AG09309 (cell line): ENCODE measurements at places on chromosomes 12 and 14.

DNA sequence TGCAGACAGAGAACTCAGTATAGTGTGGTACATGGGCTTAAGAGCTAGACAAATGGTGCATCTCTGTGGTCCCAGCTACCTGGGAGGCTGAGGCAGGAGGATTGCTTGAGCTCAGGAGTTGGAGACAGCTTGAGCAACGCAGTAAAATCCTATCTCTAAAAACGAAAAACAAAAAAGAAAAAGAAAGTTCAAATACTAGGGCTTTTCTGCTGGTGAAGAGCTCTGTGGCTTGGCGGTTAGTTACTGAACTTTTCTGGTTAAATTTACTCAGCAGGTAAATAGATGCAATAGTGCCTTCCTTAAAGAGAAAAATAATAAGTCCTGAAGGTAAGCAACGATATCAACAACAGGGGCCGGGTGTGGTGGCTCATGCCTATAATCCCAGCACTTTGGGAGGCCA, 31.4 kb upstream of the RAP1B start:
- DNase-seq, result no peak

- no peak for DNase-seq
These were observed 128.3 kb downstream of the GPHN start for GRCh38 chr14:66636240-66636639.

GRCh38 chr14:96039633-96040311, 610 bp downstream of the C14orf132 start:
- no peak for DNase-seq

DNA sequence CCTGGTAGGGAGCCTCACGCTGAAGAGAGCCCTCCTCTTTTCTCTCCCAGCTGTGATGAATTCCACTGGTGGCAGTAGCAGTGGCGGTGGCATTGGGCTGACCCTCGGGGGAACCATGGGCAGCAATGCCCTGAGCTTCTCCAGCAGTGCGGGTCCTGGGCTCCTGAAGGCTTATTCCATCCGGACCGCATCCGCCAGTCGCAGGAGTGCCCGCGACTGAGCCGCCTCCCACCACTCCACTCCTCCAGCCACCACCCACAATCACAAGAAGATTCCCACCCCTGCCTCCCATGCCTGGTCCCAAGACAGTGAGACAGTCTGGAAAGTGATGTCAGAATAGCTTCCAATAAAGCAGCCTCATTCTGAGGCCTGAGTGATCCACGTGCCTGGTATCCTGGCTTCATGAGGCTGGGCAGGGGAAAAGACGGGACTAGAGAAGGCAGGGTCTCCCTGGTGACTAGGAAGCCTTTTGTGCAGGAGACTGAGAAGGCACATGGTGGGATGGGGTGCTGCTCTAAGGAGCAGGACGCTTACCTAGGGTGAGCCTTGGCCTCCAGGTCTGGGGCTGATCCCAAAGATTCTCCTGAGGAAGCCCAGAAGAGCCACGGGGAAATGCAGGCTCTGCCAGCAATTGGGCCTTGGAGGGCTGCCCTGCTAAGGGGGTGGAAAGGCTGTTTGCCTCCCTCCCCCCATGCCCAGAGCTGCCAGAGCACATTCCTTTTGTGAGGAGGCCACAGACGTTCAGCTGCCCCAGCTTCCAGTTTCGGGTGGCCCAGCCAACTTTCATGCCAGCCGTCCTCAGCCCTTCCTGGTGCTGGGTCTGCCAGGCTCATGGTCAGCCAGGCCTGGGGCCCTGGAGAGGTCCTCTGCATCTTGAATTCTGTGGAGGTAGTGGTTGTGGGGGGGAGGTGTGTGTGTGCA, 15.8 kb downstream of the KRT7 start:
- DNase-seq, result no peak

- DNase-seq, result no peak
These were observed at the start of gene PXN for GRCh38 chr12:120265473-120266179. PXN (minus strand) TSS chr12:120265730; CDS start chr12:120265629, 101 bp downstream.

GRCh38 chr12:57726884-57727757, 11.4 kb downstream of the AGAP2 start:
- DNase-seq, result no peak

DNA sequence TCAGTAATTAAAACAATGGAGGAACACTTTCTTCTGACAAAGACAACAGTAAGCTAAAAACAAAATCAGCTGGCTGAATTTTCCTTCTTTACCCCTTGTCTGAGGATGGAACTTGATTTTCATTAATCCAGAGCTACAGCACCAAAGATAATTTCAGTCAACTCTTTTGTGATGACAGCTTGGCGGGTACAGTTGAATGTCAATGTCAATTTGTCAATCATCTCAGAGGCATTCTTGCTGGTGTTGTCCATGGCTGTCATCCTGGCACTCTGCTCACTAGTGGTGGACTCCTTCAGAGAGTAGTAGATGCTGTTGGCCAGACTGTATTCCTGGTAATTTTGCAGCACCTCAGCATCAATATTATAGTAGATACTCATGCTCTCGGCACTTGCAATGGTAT, 34.4 kb upstream of the BMP4 start:
- DNase-seq, result no peak

GRCh38 chr12:103791350-103791920, 49.6 kb downstream of the NT5DC3 start:
- DNase-seq, result no peak

GRCh38 chr14:42862114-42862513, 1255.4 kb downstream of the LRFN5 start:
- DNase-seq, result no peak

GRCh38 chr12:92786045-92786444, 83.3 kb downstream of the PLEKHG7 start:
- DNase-seq, result no peak

DNA sequence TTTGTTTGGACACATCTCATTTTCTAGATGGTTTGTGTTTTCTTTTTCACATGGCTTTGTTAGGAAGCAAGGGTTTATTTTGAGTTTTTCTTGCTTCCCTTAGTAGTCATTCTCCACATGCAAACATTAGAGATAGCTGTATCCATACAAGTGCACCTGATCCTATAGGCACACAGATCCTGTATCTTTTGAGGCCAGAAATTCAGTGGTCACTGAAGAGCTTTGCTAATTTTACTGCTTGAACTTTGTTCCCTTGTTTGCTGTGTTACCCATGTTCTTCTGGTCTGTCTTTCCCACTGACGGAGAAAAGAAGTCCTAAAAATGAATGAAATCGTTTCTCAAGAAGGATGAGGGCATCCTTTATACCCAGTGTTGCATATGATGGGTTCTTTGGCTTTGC, 14.7 kb downstream of the HMGA2 start:
- no peak for DNase-seq

DNA sequence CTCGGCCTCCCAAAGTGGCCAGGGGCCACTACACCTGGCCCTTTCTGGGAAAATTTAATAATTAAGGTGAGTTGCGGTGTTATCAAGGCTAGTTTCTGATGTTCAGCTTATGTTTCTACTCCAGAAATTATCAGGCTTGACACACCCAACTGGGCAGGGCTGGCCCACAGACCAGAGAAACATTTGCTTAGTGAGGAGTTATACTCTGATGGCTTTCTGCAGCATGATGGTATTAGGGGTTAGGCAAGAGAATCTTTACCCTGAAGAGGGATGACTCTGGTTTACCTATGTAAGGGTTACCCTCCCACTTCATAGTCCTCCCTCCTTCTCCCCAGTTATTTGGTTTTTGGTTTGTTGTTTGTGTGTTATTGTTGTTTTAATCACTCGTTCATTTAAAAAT, 24.5 kb upstream of the HECTD1 start:
- DNase-seq, result no peak

DNA sequence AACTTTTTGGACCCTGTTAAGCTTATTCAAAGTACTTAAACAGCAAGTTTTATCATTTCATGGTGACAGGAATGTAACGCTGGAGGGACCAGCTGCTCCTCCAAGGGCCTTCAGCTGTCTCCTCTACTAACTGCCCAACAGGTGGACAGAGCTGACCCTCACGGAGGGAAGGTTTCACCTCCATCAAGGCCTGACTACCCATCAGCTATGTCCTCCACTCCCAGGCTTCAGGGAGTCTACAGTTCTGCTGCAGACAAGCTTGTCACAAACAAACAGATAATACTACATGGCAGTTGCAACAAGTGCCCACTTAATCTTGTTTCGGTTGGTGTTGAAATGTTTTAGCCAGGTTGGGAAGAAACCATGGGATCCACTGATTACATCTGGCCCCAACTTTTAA, 175.1 kb downstream of the TTC7B start:
- no peak for DNase-seq

- DNase-seq, result no peak
These were observed at the start of gene SLC6A15 for GRCh38 chr12:84912198-84913128. SLC6A15 (minus strand) TSS chr12:84912799; CDS start chr12:84892120, 20,679 bp downstream.

GRCh38 chr12:108289350-108290161, 49.6 kb downstream of the CMKLR1 start:
- no peak for DNase-seq

GRCh38 chr12:16622338-16622737, 16.4 kb upstream of the LMO3 start:
- DNase-seq, result no peak

- no peak for DNase-seq
These were observed 54.3 kb downstream of the BMP4 start for GRCh38 chr14:53902307-53902706.

GRCh38 chr14:71113376-71113775, 206.1 kb downstream of the PCNX1 start:
- no peak for DNase-seq

- no peak for DNase-seq
These were observed 296.1 kb downstream of the AKAP6 start for GRCh38 chr14:32625211-32625610.

DNA sequence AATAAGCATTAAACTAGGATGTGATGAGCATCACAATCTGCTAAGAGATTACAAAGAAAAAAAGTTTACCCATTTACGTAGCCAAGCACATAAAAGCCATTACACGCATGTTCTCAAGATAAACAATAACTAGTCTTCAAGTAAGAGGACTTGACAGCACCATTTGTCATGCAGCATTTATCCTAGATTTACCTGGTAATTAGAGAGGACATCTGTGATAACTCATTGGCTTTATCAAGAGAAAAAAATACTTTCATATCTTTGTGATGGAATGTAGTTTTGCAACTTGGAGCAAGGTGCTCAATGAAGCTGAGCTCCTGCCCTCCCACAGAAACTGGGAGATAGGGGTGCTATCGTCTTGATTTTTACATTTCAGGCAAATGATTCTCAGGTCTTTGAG, 1023.7 kb downstream of the FSCB start:
- DNase-seq, result no peak

GRCh38 chr12:105018012-105018411, 31.9 kb downstream of the NOPCHAP1 start:
- DNase-seq, result no peak

DNA sequence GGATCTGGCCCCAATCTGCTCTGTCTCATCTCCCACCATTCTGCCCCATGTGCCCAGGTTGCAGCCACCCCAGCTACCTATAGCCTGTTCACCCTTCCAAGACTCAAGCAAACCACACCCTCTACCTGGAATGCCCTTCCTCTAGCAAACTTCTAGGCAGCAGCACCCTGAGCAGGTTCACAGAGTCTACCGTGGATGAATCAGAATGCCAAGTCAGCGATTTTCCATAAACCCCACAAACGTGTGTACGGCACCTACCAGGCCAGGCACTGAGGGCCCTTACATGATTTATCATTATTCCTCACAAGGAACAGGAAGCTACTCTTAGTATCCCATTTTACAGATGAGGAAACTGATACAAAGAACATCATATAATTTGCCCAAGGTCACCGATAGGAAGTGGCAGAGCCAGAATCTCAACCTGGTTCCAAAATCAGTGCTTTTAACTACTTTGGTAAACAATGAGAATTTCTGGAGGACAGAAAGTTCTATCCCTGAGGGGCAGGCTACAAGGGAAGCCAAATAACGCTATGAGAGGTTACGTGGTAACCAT, 28.0 kb upstream of the DHRS4 start:
- DNase-seq, result no peak

- no peak for DNase-seq
These were observed 15.4 kb downstream of the ULK1 start for GRCh38 chr12:131909752-131910219.

DNA sequence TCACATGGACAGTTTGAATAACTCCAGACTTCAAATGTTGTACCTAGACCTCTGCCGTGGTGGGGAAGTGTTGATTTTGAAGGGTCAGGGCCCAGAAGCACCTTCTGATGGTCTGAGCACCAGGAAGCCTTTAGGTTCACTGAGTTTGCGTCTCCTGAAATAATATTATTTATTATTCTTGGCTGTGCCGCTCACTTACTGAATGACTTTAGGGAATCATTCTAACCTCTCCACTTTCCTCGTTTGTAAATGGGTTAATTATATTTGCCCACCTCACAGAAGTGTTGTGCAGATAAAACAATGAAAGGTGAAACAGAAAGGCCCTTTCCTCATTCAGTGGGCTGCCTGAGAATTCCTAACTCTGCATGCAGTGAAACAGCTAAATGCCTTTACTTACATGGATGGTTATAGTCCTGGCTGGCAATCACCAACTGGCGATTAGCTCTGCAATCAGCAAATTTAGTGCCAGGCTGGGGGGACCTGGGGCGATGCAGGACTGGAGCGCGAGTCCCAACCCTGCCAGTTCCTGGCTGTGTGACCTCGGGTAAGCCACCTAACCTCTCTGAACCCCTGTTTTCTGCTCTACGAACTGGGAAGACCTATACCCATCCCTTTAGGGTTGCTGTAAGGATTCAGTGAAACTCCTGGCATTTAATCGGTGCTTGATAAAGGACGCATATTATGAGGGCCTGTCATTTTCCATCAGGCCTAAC, 57.5 kb downstream of the MAP1LC3B2 start:
- DNase-seq, result no peak

GRCh38 chr12:15772405-15773018, 16.7 kb downstream of the EPS8 start:
- no peak for DNase-seq

- no peak for DNase-seq
These were observed 8.4 kb downstream of the PEX5 start for GRCh38 chr12:7197841-7198240.

DNA sequence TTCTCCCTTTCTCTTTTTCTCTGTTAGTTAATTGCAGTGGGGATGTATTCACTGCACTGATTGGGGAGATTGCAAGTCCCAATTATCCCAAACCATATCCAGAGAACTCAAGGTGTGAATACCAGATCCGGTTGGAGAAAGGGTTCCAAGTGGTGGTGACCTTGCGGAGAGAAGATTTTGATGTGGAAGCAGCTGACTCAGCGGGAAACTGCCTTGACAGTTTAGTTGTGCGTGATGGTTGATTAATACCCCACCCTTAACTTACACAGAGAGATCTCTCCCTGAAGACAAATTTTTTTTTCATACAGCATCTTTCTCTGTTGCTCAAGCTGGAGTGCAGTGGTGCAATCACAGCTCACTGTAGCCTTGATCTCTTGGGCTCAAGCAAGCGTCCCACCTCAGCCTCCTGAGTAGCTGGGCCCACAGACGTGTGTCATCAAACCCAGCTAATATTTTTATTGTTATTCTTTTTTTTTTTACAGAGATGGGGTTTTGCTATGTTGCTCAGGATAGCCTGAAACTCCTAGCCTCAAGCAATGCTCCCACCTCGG, 4.6 kb downstream of the C1S start:
- DNase-seq, result no peak

- DNase-seq, result no peak
These were observed 163.5 kb downstream of the TPH2 start for GRCh38 chr12:72102150-72102549.
